ENCODE measurements at places on chromosomes 7 and 10.
A peak's percentile ranks its signal among the peaks of the same experiment; 100 is the strongest.

GRCh38 chr7:154867068-154867467, 135.9 kb downstream of the PAXIP1 start:
- no peak for ATAC-seq

- ATAC-seq, result no peak
Observed at GRCh38 chr10:32315424-32315823, 31.5 kb downstream of the EPC1 start.

- ATAC-seq, result no peak
Observed at GRCh38 chr10:114290038-114290437, 51.0 kb downstream of the VWA2 start.

DNA sequence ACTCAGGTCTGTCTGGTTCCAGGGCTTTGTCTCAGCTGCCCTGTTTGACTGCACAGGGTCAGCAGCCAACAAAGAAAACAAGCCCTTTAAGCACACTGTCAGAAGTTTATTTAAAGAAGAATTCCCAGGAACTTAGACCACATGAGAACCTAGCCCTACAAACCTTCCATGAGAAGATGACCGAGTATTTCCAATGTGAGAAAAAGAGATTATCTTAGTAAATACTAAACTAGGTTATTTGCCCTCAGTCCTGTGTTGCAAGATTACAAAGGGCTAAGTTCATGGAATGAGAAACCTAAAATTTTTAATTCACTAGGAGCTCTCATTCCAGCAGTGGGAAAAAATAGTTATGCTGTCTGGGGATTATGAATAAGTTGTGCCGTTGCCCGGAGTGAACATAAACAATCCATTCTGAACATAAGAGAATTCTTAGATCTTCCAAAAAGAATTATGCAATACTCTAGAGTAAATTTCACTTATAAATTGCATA, 46.7 kb downstream of the NOC3L start:
- ATAC-seq, result no peak

- no peak for ATAC-seq
Observed at GRCh38 chr7:157475601-157476000, 138.8 kb downstream of the DNAJB6 start.

- ATAC-seq, result no peak
Observed at GRCh38 chr7:44267719-44268421, 57.5 kb downstream of the CAMK2B start.

DNA sequence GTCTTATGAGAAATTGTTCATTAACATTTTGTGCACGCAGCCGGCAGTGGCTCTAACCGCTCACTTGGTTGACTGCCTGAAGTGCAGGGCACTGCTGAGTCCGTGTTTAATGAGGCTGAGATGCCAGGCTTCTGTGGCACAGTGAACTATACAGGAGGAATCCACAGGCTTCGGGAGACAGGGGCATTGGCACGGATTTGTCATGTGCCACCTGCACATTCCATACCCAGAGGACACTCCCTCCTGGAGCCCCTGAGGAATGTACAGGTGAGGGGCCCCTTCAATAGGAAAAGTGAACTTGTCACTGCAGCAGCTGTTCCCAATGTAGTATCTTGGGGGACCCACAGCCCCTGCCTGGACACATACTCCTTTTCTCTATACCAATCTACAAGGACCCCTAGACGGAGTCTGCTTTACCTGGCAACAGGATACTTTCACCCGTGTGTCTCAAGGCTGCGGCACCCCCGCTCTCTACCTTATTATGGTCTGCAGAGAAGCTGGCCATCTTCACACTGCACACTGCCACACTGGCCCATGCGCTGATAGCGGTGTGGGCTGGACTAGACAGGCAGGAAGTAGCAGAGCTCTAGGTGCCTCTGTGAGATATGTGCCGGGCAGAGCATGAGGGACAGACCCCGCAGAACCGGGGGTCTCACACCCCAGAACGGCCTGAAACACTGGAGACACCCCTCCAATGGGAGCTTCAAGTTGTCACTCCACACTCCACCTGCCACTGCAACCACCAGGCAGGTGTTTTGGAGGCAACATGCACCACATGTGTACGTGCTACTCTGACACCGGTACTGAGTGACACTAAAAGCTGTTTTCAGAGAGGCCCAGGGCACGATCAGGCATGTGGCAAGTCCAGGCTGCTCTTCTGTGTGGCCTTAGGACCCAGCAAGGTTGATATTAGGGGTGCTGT, 71.4 kb upstream of the RHEB start:
- no peak for ATAC-seq

DNA sequence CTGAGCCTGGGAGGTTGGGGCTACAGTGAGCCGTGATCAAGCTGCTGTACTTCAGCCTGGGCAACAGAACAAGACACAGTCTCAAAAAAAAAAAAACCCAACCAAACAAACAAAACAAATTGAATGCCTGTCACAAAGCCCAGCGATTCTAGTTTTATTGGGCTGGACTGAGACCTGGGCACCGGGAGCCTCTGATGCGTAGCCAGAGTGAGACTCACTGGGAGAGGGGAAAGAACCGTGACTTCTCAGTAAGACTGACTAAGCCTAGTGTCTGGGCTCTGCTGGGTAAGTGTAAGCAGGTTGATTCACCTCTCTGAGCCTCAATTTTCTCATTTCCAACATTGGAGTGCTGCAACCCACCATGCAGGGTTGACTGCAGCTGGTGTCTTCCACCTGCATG, 10.1 kb upstream of the LEP start:
- ATAC-seq, result no peak

DNA sequence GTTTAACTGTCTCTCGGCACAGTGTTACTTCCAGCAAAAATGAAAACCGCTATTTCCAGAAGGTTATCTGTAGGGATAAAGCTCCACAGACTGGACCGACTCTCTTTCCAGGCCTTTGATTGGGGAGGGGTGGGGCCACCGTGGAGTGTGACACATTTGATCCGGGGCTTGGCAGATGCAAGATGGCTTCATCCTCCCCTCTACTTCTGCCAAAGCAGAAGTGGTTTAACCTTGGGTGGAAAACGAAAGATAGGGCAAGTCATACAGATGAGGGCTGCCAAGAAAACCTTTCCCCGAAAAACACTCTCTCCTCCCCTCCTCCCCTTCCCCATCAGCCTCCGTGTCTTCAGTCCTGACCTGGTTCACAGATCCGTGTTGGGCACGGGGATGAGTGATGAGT, 139.7 kb upstream of the SH2B2 start:
- ATAC-seq, result no peak

DNA sequence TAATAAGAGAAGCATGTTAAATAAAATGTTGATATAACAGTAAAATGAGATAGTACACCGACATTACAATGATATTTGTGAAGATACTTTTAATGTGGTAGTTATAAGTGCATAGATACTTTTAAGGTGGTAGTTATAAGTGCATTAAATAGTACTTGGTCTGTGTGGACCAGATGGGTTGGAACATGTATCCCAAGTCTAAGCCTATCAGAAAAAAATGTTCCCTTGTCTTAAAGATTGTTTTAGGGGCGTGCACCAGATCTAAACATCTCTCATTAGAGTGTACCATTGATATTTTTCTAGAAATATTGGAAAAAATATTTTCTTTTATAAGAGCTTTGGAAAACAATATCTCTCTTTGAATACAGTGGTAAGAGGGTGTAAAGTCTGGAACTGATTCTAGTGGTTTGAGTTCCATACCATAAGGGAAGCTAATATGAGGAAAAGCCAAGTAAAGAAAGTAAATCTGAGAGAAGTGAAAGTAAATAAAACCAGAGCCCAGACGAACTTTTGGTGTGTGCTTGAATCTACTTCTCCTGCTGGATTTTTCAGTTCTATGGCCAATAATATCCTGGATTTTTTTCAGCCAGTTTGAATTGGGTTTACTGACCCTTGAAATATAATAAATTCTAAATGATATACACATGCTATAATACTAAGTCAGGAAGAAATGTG, 175.3 kb downstream of the MBL2 start:
- ATAC-seq, result no peak

DNA sequence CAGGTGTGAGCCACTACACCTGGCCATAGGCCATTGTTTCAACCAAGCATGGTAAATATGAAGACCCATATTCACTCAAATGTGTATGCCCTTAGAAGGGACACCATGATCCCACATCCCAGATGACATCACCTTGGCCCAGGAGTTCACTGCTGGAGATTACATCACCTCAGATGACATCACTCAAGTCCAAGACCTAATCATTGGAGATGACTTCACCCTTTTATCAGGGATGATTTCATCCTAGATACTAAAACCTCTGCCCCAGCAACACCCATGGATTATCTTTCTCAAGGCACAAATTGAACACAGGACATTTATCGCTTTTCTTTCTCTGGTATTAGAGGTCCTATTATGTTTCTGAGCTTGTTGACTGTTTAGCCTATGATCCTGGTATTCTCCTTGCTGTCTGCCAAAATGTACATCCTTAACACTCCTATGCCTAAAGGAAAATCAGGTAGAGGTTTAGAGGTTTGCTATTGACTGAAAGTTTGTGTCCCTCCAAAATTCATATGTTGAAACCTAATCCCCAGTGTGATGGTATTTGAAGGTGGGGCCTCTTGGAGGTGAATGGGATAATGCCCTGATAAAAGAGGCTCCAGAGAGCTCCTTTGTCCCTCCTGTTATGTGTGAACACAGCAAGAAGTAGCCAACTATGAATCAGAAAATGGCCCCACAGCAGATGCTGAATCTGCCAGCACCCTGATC, 9.8 kb upstream of the CYP2C18 start:
- ATAC-seq, result no peak

DNA sequence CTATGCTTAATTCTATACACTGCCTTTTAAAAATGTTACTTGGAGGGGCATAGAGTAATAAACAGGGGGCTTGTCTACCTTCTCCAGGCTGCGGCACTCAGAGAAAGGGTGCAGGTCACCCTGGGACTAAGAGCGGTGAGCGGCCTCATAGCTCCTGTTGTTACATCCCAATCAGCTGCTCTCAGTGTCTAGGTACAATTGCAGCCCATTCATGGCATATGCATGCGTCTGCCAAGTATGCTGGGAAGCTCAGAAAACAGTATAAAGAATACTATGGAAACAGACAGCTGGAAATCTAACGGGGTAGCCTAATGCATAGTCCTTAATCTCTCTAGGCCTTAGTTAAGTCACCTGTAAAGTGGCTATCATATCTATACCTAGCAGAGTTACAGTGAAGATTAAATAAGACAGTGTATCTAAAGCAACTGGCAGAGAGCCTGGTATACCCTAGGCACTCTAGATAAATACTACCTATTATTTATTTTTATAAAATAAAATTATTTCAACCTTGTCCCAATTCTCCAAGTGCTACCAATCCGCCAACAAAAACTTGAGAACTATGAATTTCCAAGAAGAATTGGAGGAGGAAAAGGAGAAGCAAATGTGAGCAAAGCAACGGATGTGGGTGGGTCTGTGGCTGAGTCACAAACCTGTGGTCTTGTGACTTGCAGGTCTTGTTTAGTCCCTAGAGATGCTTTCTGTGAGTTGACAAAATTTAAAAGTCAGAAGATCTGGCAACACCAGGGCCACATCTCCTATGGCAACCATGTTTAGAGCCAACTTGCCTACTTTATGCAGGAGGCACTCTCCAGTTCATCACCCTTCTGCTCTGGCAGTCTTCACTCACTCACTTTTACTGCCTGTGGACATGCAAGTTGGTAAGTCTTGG, 183.0 kb downstream of the RAPGEF5 start:
- peak; percentile 28 for ATAC-seq

- ATAC-seq, result no peak
Observed at GRCh38 chr7:119838444-119838843, 434.5 kb upstream of the KCND2 start.

DNA sequence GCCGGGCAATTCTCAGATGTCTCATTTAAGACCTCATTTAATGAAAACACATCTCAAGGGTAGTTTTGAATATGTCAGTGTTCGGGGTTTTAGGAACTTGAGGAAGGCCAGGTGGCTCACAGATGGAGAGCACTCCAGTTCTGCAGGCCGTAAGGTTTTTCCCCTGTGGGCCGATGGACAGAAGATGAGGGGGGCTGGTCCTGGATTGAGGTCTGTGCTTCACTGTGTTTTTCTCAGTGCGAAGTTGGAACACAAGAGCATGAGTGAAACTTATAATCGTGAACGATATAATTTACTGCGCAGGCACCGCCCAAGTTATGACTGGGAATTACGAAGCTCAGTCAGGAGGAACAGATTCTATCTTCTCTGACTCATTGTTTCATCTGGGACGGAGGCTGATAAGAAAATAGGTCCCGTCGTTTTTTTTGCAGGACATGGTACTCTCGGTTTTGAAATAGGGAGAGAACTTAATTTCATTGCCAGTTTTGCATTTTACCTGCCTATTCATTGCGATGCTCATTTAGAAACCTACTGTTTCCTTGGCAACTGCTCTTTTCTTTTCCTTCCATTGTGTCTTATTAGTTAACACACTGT, 591.0 kb upstream of the PFKP start:
- no peak for ATAC-seq

DNA sequence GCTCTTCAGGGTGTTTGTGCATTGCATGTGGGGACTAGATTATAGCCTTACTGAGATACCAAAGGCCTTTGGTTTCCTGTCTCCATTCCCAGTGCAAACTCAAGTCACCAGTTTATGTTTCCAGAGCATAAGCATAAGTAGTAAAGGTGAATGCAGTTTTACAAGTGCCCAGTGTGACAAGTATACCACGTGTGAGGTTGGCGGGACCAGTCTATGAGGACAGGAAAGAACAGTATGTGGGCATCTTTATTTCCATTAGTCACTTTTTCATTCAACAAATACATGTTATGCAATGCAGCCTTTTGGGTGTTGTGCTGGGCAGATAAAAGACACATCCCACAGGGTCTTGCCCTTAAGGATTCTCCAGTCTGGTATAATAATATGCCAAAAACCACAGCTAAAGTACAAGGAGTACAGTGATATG, 146.5 kb downstream of the ARID5B start:
- peak; percentile 27 for ATAC-seq

GRCh38 chr10:92001995-92002394, 78.4 kb downstream of the BTAF1 start:
- ATAC-seq, result no peak

DNA sequence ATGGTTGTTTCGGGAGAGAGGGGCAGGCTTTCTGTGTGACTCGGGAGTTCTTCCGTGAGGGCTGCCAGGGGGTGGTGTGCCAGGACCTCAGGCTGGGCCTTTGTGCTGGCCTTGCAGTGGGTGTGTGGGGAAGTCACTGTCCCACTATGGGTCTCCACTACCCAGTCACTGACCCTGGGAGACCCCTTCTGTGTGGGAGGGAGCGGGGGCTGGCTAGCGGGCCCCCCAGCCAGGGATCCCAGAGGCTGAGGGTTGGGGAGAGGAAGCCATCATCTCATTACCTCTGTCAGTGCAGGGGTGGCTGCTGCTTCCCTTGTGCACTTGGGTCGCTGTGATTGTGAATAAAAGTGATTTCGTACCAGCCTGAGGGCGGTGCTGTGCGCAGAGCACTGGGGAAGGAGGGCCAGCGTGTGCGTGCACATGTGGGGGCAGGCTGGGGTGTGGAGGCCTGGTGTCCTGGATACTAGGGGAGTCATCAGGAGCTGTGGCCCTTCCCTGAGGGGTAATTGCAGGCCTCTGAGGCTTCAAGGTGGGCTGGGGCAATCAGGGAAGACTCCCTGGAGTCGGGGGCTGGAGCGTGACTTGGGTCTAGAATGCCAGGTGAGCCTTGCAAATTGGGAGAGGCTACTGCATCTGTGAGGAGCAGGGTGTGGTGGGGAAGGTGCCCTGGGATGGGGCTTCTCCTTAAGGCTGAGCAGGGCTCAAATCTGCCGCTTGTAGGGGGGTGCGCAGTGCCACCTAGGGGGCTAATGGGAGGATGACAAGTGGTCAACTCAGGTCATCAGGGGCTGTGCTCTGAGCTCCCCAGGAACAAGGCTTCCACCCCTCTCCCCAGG, 98.9 kb downstream of the NEURL1 start:
- ATAC-seq, result peak; percentile 49
